Activated CD4-positive, alpha-beta memory T cell treated with anti-CD3 and anti-CD28 coated beads for 36 hours (primary cell): ENCODE measurements at places on chromosomes 16 and 17. TPM values are rescaled to one million over a fixed set of nuclear protein-coding genes. Genes with fewer than 3 reads are reported as not detected.
A peak's percentile ranks its signal among the peaks of the same experiment; 100 is the strongest.

TPSD1 gene
- total RNA-seq = not detected

DNA sequence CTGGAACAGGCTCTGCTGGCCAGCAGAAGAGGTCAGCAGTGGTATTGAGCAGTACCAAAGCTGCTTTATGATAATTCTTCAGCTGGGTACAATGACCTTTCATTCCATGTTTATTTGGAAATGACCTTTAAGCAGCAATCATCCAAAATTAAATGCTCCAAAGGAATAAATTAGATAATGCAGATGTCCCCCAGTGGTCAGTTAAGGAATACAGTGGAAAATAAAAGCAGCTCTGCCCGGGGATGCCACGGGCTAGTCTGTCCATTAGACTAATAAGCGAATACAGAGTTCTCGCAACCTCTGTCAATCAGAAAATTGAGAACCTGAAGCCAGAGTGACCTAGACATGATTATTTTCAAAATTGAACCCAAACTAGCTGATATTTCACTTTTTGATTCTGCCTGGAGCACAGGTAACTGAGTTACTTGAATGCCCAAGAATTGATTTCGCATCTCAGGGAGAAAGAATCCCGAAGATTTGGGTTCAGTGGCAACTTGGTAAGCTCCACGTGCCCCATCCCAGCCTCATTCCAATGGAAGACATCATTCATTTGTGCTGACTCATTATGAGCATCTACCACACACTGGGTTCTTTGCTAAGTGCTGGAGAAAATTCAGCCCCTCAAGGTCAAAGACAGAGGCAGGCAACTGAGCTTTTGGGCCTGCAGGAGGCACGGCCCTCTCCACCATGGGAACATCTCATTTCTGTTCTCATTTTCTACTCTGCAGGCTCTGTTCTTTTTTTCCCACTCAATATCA is 34.4 kb upstream of the SLC39A11 start:
- DNase-seq = no peak
- H3K4me3 ChIP-seq = no peak overlapping the region
- H3K27ac ChIP-seq = no peak overlapping the region
- peaks cover 3% of the 10 kb centered on the region for H3K27me3 ChIP-seq

DNA sequence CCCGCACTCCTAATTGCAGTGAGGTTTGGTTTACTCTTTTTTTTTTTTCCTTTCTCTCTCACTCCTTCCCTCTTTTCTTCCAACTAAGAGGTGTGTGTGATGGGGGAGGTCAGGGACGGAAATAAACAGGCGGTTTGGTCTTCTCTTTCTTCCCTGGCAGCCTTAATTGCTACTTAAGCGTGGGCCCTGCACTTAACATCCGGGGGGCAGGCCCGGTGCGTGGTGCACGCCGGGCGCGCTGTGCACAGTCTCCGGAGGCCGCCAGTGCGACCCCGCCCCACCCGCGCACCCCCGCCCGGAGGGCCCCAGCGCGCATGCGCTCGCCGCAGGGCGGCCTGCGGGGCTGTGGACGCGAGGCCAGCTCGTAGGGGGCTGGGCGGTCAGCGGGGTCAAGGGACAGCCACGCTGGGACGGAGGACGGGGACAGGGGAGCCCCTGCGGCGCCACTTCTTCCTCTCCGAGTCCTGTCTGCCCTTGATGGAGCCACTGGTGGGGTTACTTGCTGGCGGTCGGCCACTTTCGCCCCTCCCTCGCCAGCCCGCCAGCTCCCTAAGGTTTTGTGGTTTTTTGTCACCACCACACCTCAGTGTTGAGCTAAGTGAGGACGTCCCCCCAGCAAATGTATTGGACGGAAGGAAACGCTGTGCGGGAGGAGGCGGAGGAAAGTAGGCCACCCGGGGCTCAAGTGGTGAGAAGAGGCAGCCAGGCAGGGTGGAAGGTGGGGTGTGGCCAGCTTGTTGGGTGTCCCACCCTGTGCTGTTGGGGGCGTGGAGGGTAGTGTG is 120.9 kb downstream of the MRM1 start:
- DNase-seq = peak; percentile 90
- H3K4me3 ChIP-seq = peak overlapping the region; percentile 78
- H3K36me3 ChIP-seq = no peaks in the 10 kb centered on the region
- H3K4me1 ChIP-seq = peaks cover 42% of the 10 kb centered on the region

VTN gene
- total RNA-seq = not detected

DNA sequence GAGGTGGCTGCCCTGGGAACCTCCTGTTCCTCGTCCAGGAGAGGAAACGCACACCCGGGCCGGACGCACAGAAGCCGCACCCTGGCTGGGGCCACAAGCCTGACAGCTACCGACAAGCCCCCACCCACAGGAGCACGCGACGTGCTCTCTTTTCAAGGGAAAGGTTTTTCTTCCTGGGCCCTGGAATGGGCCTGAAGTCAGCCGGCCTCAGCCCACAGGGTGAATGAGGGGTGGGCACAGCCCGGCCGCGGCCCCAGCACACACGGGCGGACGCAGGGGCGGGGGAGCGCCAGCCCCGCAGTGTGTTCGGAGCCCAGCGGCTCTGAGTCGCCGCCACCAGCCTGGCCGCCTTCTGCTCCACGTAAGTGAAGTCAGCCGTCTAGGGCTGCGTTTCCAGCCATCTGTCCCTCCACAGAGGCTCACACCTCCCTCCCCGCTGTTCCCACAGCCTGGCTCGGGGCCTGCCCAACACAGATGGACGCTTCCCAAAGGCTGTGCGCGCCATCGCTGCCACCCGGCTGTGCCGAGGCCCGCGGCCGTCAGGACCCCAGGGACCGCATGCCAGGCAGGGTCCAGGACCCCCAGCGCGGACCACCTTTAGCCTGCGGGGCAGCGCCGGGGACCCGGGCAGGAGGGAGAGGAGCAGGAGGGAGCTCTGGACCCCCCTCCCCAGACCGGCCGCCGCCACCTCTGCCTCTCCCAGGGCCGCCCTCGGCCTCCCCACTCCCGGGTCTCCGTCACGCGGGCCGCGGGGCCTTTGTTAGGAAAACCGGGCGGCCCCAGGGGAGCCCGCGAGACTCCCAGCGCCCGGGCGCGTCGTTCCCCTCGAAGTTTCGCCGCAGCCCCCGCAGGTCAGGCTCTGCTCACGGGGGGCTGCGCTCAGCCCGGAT is 36.8 kb downstream of the CBFA2T3 start:
- H3K27ac ChIP-seq = no peak overlapping the region
- H3K4me3 ChIP-seq = no peak overlapping the region
- H3K36me3 ChIP-seq = no peaks in the 10 kb centered on the region
- DNase-seq = peak; percentile 16

MC1R gene
- total RNA-seq = 0.85 TPM

- no peak overlapping the region for H3K4me3 ChIP-seq
- H3K4me1 ChIP-seq = no peaks in the 10 kb centered on the region
- DNase-seq = no peak
- H3K36me3 ChIP-seq = no peaks in the 10 kb centered on the region
Measured at GRCh38 chr16:24427840-24428239, 111.5 kb upstream of the RBBP6 start.

DNA sequence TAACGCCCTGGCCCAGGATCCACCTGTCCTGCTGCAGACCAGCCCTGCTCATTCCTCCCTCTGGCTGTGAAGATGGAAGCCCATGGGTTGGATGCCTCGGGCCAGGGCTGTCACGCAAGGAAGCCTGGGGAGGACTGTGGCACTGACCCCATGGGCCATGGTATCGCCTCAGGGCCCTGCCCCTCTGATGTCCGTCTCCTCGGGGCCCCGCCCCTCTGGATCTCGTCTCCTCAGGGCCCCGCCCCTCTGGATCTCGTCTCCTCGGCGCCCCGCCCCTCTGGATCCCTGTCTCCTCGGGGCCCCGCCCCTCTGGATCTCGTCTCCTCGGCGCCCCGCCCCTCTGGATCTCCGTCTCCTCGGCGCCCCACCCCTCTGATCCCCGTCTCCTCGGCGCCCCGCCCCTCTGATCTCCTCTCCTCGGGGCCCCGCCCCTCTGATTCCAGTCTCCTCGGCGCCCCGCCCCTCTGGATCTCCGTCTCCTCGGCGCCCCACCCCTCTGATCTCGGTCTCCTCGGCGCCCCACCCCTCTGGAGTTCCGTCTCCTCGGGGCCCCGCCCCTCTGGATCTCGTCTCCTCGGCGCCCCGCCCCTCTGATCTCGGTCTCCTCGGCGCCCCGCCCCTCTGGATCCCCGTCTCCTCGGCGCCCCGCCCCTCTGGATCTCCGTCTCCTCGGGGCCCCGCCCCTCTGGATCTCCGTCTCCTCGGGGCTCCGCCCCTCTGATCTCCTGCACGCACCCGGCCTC is 24.0 kb downstream of the METRNL start:
- peaks cover 15% of the 10 kb centered on the region for H3K27me3 ChIP-seq
- H3K27ac ChIP-seq = no peak overlapping the region
- H3K4me1 ChIP-seq = peaks cover 4% of the 10 kb centered on the region
- no peaks in the 10 kb centered on the region for H3K36me3 ChIP-seq

GRCh38 chr17:9020096-9020823 is 1.1 kb upstream of the NTN1 start:
- peak overlapping the region; percentile 28 for H3K4me3 ChIP-seq
- DNase-seq = no peak
- H3K36me3 ChIP-seq = no peaks in the 10 kb centered on the region

DNA sequence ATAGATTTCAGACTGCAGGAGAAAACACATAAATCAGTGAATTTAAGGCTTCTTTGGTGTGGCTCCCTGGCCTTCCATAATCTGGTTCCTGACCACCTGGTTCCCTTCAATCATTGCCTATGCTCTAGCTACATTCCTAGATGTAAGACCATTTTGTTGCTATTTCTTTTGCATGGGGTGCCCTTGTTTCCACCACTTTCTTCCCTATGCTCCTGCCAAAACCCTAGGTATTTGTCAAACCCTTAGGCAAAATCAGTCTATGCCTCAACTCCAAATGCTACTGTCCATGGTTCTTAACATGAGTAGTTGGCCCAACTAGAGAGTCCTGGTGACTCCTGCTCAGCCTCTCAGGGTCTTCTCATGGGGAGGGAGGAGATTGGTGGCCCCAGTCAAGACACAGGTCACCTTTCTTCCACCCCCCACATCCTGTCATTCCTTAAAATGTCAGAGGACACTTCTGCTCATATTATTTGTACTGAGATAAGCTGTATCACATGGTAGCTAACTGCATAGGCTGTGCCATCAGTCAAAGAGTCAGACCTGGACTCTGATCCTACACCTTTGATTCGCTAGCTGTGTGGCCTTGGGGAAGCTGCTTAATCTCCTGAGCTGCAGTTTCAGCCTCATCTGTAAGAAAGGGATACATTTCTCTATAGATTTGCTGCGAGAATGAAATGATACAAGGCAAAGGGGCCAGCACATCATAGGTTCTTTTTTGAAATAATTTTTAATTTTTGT is 15.0 kb downstream of the ACSM5 start:
- no peak overlapping the region for H3K27ac ChIP-seq
- no peak for DNase-seq
- no peaks in the 10 kb centered on the region for H3K36me3 ChIP-seq
- no peaks in the 10 kb centered on the region for H3K4me1 ChIP-seq
- H3K4me3 ChIP-seq = no peak overlapping the region

DNA sequence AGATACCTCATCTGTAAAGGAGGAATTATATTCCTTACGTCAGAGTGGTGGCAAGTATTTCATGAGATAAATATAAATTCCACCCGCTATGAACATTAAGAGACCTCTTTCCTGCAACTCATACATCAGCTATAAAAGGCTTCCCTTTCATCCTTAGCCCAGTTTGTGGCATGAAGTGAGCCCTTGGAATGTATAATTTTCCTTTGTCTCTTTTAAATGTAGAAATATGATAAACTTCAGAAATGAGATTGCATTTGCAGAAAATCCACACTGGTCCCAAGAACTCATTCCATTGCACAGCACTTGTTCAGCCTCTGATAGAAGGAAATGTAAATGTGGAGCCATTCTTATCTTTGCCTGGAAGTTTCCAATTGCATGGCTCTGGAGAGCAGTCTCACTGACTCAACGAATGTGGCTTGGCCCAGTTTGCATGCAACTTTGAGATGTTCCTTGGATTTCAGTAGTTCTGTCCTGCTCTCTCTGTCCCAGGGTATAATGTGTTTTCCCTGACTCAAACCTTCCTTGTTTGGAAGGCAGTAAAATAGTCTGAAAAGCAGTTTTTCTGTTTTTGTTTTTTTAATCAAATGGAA is 746.4 kb downstream of the CDH11 start:
- no peak overlapping the region for H3K4me3 ChIP-seq
- DNase-seq = no peak
- H3K4me1 ChIP-seq = no peaks in the 10 kb centered on the region
- no peak overlapping the region for H3K27ac ChIP-seq

DNA sequence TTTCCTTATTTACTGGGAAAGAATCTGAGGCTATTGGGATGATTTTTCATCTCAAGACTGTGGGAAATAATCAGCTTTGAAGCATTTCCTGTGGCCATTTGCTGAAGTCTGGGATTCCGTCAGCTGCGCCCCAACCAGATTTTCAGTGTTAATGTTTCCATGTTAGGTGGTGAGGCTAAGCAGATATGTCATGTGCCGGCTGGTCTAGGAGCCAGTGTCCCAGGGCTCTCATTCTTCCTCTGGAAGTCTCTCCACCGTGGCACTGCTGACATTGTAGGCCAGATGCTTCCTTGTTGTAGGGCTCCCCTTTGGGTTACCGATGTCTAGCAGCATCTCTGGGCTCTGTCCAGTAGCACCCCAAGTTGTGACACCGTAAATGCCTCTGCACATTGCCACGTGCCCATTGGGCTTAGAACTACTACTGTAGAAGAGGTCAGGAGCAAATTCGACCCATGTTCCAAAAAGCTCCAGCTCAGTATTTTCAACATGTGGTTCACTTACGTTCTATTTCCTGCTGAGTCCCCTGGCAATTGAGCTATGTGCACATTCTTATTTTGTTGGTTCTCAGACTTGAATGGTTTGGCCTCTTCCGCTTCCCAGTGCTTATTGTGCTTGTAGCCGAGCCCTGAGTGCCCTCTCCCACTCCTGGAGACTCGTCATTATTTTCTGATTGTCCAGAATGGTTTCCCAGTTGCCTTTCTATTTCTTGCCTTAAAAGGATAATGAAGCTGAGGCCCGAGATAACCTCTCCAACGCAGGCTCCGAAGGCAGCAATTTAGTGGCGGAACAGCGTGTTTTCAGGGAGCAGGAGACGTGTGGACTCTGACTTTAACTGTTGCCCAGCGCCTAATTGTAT is 82.2 kb downstream of the SPECC1 start:
- H3K27me3 ChIP-seq = no peaks in the 10 kb centered on the region
- H3K4me3 ChIP-seq = no peak overlapping the region
- DNase-seq = no peak
- H3K27ac ChIP-seq = no peak overlapping the region
- peaks cover 13% of the 10 kb centered on the region for H3K4me1 ChIP-seq
- H3K36me3 ChIP-seq = no peaks in the 10 kb centered on the region

GRCh38 chr16:26005336-26005735 is 313.6 kb downstream of the HS3ST4 start:
- no peak for DNase-seq
- peaks cover 3% of the 10 kb centered on the region for H3K36me3 ChIP-seq
- H3K4me3 ChIP-seq = no peak overlapping the region
- H3K27ac ChIP-seq = no peak overlapping the region
